Left ventricle myocardium superior (tissue), 1 donor: ENCODE measurements at places on chromosomes 7 and 10.

DNA sequence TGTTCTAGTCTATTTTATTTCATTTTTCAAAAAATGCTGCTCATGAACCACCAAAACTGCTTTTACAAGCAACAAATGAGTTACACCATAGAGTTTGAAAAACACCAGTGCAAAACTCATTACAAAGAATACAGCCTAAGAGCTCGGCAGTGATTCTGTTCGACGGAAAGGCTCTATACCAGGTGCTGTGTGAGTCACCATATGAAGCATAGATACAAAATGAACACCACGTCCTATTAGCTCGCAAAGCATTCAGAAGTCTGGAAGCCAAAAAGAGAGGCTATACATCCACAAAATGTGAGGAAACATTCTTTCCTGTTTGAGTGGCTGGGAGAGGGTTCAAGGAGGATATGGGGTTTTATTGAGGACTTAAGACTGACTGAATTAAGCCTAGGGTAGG, 136.1 kb downstream of the ATE1 start:
- no peak for DNase-seq

GRCh38 chr10:46304062-46304461, 17.3 kb downstream of the ANTXRL start:
- no peak for DNase-seq

DNA sequence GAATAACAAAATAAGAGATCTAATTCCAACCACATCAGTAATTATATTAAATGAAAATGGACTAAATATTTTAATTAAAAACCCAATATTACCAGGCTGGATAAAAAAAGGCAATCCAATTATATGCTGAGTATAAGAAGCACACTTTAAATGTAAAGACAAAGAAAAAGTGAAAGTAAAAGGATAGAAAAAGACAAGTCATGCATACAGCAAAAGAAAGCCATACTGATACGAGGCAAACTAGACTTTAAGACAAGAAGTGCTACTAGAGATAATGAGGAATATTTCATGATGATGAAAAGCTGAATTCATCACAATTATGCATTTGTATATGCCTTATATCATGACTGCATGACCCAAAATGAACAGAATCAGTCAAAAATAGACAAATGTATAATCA, 628.6 kb downstream of the PHTF2 start:
- no peak for DNase-seq

- no peak for DNase-seq
Observed at GRCh38 chr7:35691827-35692307, 3.1 kb downstream of the HERPUD2 start.

- DNase-seq, result no peak
Observed at GRCh38 chr10:51246156-51246555, 171.9 kb downstream of the PRKG1 start.

GRCh38 chr10:43038783-43039623, 37.9 kb upstream of the RET start:
- DNase-seq, result no peak

GRCh38 chr7:4015371-4015770, 666.7 kb upstream of the FOXK1 start:
- no peak for DNase-seq
